ENCODE measurements at places on chromosomes 4 and X.

DNA sequence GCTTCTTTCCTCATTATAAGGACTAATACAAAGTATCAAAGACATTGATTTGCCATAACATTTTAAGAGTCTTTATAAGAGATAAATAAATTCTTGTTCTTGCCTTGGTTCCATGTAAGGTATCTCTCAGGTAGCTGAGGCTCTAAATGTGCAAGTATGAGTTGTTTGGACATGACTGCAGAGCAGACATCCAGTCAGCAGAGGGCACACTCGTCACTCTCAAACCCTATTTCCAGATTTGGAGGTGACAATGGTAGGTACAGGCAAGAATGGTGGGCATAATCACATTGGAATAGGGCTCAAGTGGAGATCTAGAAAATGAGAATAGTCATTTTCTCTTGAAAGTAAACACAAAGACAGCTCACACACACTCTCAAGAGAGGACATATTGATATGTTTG is 133.3 kb upstream of the ZIC3 start:
- DNase-seq = no peak

DNA sequence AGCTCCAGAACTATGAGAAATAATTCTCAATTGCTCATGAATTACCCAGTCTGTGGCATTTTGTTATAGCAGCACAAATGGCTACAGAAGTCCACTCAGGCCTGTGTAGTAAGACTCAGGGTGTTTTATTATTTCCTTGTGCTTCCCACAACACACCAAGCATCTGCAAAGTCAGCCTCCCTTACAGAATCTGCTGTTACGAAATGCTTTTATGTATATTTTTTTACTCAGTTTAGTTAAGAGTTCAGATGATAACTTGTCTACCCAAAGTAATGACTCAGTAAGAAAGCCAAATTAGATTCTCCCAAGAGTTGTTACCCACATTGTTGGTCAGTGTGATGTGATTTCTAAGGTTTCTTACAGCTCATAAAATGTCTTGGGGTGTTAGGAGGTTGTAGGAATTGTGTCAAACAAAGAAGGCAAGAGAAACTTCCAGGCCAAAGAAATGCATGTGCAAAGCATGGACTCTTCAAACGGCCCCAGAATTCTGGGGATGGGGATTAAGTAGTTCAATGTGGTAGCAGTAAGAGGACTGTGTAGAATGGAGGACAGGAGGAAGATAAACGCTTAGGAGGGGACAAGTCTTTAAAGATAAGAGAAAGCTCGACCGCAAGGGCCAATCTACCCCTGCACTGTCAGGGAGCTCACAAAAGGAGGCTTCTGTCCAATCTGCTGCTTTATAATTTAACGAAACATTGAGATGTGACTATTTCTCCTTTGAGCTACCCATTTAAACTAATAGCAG is 35.4 kb upstream of the TMEM184C start:
- DNase-seq = peak; percentile 65

DNA sequence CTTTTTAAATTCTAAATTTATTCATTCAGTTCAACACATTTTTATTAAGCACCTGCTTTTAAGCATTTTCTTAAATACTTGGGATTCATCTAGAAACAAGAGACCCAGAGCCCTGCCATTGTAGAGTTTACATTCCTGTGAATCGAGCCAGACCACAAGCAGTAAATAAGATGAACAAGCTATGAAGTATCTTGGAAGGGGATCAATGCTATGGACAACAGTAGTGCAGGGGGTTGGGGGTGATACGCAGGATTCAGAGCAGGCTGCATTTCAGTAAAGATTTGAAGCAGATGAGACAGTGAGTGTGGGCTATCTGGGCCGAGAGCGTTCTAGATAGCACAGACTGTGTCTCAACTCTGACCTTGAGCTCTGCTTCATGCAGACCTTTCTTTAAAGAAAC is 35.1 kb downstream of the CLDN22 start:
- DNase-seq = peak; percentile 88

DNA sequence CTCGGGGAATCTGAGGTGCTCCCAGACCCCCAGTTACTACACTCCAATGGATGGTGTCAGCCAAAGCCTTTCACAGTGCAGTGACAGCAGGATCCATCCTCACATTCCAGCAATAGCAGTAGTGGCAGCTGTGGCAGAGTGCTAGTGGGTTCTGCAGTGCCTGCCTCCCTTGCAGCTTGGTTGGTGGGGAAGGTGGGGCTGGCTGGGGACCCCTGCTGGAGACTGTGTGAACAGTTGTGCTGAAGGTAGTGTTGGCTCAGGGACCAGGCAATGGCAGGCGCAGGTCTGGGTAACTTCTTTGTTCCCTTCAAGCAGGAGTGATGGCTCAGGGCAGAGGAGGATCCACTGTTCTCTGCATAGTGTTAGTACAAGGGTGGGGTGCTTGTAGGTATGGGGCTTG is 343.7 kb upstream of the TRAM1L1 start:
- no peak for DNase-seq

DNA sequence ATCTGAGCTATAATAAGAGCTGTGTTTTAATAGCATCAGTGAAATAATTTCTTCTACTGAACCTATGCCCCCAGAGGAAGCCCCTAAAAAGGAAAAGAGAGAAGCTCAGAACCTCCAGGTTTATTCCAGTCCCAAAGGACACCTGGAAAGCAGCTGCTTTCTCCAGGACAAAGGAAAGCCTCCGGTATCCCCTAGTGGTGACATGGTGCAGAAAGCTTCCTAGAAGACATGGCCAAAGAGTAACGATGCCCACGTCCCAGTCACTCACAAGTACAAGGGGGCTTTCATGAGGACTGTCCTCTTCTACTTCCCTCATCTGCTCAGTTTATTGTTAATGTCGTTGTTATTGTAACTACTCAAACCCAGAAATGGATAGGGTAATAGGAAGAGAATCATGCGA is 343.9 kb downstream of the UNC5C start:
- DNase-seq = no peak

DNA sequence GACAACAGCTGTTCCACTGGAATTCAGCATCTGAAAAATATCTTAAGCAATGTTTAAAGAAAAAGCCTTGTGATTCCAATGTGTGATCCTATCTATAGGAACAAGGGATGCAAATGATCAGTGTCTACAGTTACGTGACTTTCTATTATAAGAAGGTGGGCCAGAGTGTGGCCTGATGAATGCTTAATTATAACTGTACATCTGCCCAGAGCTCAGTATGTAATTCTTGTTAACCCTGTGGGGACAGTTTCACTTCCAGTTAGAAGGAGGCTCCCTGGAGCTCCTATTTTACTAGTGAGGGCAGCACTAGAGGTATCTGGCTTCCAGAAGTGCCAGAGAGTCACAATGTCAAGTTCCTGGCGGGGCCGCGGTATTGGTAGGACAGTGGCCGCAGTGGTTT is 288.5 kb downstream of the USP46 start:
- DNase-seq = no peak

- peak; percentile 70 for DNase-seq
Observed at GRCh38 chr4:74217365-74217764, 59.4 kb downstream of the MTHFD2L start.

GRCh38 chrX:35122756-35123155 is 180.2 kb downstream of the FAM47B start:
- no peak for DNase-seq

GRCh38 chr4:22884157-22884556 is 191.4 kb downstream of the GBA3 start:
- no peak for DNase-seq

- DNase-seq = no peak
Observed at GRCh38 chrX:118455013-118455412, 40.6 kb upstream of the DOCK11 start.

GRCh38 chr4:21177871-21178270 is 477.6 kb downstream of the PACRGL start:
- DNase-seq = no peak

GRCh38 chr4:180596888-180597483 is 1646.2 kb upstream of the TENM3 start:
- no peak for DNase-seq

DNA sequence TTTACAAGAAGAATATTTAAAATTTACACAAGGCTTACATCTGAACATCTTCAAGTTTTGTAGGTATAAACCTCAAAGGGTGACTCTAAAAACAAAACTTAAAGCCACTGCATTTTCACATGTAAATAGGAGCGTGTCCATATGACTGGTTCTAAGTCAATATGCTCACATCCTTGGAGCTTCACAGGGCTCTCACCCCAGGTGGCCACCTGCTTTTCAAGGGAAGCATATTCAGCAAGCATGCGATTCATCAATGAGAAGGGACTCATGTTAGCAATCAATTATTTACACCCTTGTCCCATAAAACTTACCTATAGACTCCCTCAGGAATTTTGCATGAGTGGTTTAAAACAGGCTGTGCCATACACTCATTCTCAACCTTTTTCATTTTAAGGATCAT is 17.8 kb upstream of the KLHL34 start:
- no peak for DNase-seq

- DNase-seq = peak; percentile 80
Observed at GRCh38 chr4:98557194-98557892, 101.1 kb downstream of the TSPAN5 start.

GRCh38 chrX:133984857-133985163 is 584 bp downstream of the GPC3 start:
- no peak for DNase-seq

DNA sequence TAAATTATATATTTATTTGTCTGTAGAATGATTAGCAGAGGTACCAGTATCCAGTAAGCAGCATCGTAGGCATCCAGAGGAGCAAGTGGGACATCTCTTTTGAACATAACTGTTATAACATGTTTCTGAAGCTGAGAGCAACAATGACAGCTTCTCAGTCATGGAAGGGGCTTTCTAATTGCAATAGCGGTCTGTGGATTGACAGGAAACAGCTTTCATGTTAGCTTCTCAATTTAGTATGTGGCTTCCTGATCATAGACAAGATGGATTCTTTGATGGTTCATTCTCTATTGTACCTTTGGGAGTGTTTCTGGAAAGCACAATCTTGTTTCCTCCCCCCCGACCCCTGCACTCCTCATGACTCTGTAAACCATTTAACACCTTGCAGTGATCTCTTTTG is 434.6 kb upstream of the GNPDA2 start:
- no peak for DNase-seq

DNA sequence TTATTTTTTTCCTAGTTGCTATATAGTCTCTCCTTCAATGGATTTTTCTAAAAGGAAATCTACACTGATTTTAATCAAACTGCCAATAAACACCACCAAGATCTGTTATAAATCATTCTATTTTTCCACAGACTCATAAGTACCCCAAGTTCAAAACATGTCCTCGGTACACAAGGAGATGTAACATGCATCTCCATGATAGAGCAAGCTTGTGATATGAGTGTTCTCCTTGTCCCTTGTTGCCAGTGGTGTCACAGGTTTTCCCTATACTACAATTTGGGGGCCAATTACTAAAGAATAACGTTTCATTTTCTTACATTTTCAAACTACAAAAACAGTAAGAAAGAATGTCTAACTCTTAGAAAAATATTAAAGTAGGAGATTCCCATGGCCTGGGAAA is 491 bp downstream of the ARHGEF6 start:
- DNase-seq = no peak

GRCh38 chr4:10057023-10057395 is 35.7 kb upstream of the SLC2A9 start:
- DNase-seq = no peak

DNA sequence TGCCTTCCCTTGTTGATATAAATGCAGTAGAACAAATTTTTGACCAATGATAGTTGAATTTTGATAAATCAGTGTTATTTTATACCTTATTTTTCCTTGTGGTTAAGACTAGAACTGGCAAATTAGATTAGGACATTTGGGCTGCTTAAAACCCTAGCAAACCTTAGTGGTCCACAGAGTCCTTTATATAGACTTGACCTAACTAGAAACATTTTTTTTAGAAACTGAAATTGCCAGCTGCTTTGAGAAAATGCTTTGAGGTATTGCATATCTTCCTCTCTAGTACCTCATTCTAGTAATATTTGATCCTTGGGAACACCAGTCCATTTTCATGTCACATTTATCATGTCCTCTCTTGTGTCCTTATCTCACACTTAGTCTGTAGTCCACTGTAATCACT is 580.3 kb downstream of the FSTL5 start:
- no peak for DNase-seq

DNA sequence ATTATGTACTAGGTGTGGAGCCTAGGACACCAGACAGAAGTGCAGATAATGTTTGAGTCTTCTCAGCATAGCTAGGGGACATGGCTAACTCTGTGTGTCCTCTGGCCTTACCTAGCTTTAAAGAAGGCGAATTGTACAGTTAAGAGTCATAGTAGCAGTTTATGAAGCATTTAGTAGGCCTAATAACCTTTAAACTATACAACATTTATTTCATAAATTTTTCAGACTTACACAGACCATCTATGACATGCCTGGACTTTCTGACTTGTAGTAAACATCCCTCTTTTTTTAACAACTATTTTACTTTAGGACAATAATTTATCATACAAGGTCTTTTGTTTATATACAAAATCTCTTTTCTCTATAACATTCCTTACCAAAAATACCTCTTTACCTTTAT is 37.4 kb downstream of the ETNPPL start:
- DNase-seq = peak; percentile 17

DNA sequence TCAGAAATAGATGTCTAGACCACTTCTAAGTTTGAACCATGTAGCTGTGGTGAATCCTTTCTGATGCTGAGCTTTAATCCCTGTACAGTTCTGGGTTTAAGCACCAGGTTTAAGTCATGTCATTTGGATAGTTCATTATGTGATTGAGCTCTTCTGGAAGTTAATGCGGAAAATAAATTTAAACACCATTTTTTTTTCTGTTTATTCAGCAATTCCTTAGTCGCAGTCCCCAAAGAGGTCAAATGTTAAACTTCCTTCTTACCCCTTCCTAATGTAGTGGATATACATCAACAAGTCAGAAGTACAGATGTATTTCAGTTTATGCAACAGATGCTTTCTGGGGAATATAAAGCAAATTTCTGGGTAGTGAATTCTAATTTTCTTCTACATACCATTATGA is 52.9 kb downstream of the CNKSR2 start:
- no peak for DNase-seq

GRCh38 chr4:150641612-150642011 is 59.7 kb downstream of the MAB21L2 start:
- DNase-seq = no peak

DNA sequence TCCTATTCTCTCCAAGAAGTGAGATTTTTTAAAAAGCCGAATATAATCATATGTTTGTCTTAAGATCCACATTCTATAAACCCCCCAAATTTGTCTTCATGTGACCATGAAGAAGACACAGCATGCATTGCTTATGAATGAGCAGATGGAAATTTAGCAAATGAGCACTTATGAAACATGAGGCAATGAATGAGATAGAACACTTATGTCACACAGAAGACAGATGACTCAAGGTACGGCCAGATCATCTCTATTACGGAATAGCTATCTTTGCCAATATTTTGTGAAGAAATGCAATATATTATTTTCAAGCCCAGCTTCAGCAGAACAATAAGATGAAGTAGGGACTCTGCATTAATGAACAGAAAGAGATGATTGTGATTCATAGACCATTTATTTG is 21.4 kb downstream of the PHEX start:
- DNase-seq = peak; percentile 9

- no peak for DNase-seq
Observed at GRCh38 chr4:74665346-74665745, 129.0 kb downstream of the BTC start.

- no peak for DNase-seq
Observed at GRCh38 chr4:88734403-88734949, 36.8 kb upstream of the NAP1L5 start.
